ENCODE measurements at places on chromosomes 12 and 14.
A peak's percentile ranks its signal among the peaks of the same experiment; 100 is the strongest.

GRCh38 chr12:128551266-128551665, 272.5 kb downstream of the SLC15A4 start:
- peak; percentile 26 for DNase-seq

GRCh38 chr14:37083599-37083998, 88.8 kb downstream of the SLC25A21 start:
- DNase-seq: no peak

- no peak for DNase-seq
Measured at GRCh38 chr14:52661314-52661713, 34.0 kb downstream of the ERO1A start.

- no peak for DNase-seq
Measured at GRCh38 chr12:96850676-96851075, 56.4 kb upstream of the NEDD1 start.

- no peak for DNase-seq
Measured at GRCh38 chr14:33414041-33414440, 475.4 kb downstream of the NPAS3 start.
